GM12878 (cell line): ENCODE measurements at places on chromosomes 1 and 21. TPM values are rescaled to one million over a fixed set of nuclear protein-coding genes. Genes with fewer than 3 reads are reported as not detected.

GRCh38 chr1:27885114-27885528 lies 12.8 kb downstream of the THEMIS2 start:
- no peak overlapping the region for H3K4me3 ChIP-seq
- H3K27ac ChIP-seq, result peak overlapping the region; percentile 94
- no peaks in the 10 kb centered on the region for H3K27me3 ChIP-seq
- peaks cover 31% of the 10 kb centered on the region for H3K36me3 ChIP-seq

DNA sequence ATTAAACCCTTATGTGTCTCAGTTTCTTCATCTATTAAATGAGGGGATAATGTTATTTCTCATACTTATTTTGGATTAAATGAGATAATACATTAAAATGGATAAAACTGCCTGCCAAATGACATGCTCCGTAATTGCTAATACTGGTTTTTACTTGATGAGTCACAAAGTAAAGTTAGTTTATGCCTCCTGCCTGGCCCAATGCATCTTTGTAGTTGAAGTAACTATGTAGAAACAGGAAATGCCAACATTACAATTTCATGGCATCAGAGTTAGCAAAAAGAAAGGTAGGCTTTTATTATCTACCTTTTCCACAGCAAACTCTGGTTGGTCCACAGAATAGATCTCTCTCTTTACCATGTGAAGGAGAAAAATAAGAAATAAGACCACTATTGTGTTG lies 214.5 kb downstream of the TBX15 start:
- no peak for DNase-seq
- no peaks in the 10 kb centered on the region for H3K36me3 ChIP-seq
- no peak overlapping the region for H3K27ac ChIP-seq
- no peaks in the 10 kb centered on the region for H3K27me3 ChIP-seq

- DNase-seq, result no peak
- H3K4me3 ChIP-seq, result no peak overlapping the region
- no peaks in the 10 kb centered on the region for H3K27me3 ChIP-seq
- no peaks in the 10 kb centered on the region for H3K36me3 ChIP-seq
- H3K27ac ChIP-seq, result no peak overlapping the region
Measured at GRCh38 chr1:232445361-232446106, 184.4 kb downstream of the SIPA1L2 start.

DNA sequence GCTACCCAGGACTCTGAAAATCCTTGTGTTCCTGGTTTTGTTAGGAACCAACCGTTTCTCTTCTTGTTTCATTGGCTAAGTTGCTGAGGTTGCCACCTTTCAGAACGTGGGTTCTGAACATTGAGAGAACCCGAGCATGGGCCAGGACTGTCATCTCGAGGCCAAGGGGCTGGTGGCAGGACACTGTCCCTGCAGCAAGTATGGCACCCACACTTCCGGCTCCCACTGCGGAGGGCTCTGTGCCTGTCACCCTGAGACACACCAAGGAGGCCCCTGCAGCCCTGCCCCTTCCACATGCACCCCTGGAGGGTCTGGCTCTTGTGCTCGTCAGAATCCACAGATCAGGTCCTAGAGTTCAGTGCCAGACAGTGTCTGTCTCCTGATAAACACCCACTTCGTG lies 39.1 kb upstream of the LRRC3 start:
- H3K27ac ChIP-seq, result no peak overlapping the region
- H3K36me3 ChIP-seq, result no peaks in the 10 kb centered on the region; the same call in 1 of the 2 replicates
- no peak overlapping the region for H3K4me3 ChIP-seq
- DNase-seq, result no peak

DNA sequence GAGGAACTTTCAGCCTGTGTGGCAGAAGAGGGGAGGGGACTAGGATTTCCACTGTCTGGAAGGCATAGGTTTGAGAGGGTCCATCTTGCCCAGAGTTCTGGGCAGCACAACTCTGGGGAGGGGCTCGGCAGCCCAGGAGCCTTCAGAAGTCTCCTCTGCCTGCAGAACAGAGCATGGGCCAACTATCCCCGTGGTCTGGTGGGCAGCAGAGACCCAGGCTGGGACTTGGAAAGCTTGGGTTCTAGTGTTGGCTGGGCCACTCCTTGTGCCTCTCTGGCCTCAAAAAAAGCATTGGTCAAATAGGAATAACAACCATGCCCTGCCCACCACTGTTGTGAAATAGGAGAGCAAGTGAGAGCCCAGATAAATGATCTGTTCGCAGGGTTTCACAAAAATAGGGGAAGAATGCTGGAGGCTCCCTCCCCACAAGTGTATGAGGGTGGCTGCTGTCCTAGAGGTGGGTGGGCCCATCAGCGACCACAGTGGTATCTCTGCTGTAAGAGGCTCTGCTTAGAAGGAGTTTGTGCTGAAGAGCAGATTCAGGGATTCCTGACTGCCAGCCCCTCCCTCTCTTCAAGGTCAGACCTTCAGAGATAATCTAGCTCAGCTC lies 8.9 kb downstream of the EPHA10 start:
- H3K27me3 ChIP-seq, result peaks cover 5% of the 10 kb centered on the region
- H3K4me3 ChIP-seq, result no peak overlapping the region
- no peak overlapping the region for H3K27ac ChIP-seq
- no peaks in the 10 kb centered on the region; the same call in 1 of the 2 replicates for H3K4me1 ChIP-seq
- no peaks in the 10 kb centered on the region for H3K36me3 ChIP-seq
- no peak for DNase-seq

DNA sequence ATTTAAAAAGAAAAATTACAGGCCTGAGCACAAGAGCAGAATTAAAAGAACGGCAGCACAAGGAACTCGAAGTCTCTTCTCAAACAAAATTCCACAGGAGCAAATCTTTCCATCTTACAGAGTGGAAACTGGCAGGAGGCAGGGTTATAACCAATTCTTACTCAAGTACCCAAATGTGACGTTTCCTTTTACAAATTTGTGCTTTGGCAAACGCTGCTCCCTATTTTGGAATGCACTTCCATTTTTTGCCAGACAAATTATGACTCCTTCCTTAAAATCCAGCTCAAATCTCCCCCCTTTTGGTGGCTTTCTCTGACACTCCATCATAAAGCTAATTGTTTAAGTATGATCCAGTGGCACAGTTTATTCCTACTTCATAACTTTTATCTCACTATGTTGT lies 7.8 kb downstream of the ERI3 start:
- H3K36me3 ChIP-seq, result no peaks in the 10 kb centered on the region
- H3K27me3 ChIP-seq, result no peaks in the 10 kb centered on the region
- H3K27ac ChIP-seq, result no peak overlapping the region
- no peak overlapping the region for H3K4me3 ChIP-seq
- no peaks in the 10 kb centered on the region for H3K4me1 ChIP-seq
- DNase-seq, result no peak

- no peaks in the 10 kb centered on the region for H3K36me3 ChIP-seq
- H3K4me1 ChIP-seq, result peaks cover 6% of the 10 kb centered on the region
- no peak overlapping the region for H3K4me3 ChIP-seq
- H3K27me3 ChIP-seq, result no peaks in the 10 kb centered on the region
Measured at GRCh38 chr1:62800825-62801306, 16.9 kb downstream of the ATG4C start.

- no peaks in the 10 kb centered on the region for H3K4me1 ChIP-seq
- H3K27me3 ChIP-seq, result 0 out of 2 replicates have a peak, but pooled peaks cover 2% of the 10 kb centered on the region
- H3K4me3 ChIP-seq, result no peak overlapping the region
- DNase-seq, result no peak
Measured at GRCh38 chr1:159898527-159898926, 1.4 kb downstream of the CFAP45 start.

- no peaks in the 10 kb centered on the region for H3K36me3 ChIP-seq
- H3K27ac ChIP-seq, result peak overlapping the region; percentile 51
- H3K4me1 ChIP-seq, result peaks cover 66% of the 10 kb centered on the region
- H3K27me3 ChIP-seq, result no peaks in the 10 kb centered on the region
- peak; percentile 85 for DNase-seq
Measured at GRCh38 chr1:200888349-200888838, 6.3 kb upstream of the INAVA start.

DNA sequence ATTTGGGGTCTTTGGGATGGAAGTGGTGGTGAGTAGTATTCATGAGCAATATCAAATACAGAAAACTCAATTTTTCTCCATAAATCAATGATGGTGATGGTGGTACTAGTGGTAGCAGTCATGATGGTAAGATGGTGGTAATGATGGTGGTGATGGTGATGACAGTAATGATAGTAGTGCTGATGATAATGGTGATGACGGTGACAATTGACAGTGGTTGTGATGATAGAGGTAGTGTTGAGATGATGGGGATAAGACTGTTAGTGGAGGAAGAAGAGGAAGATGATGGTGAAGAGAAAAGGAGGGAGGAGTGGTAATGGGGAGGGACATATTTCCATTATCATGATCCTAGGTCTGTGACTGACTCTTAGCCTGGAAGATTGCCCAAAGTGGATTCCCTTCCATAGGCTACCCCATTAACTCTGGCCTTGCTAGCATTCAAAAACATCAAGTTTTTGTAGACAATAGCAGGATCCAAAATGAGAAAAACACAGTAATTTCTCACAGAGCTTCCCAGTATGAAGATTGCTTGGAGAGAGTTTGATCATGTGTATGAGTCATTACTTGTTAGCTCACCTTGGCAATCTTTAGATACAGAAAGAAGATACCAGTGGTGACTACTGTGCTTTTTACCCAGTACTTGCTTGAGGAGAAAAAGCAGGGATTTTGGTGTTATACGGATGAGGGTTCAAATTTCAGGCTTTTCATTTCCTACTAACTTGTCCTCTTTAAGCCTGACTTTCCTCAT lies 93.9 kb downstream of the ATP1A1 start:
- no peak overlapping the region for H3K27ac ChIP-seq
- H3K4me3 ChIP-seq, result no peak overlapping the region
- no peaks in the 10 kb centered on the region for H3K27me3 ChIP-seq

- H3K36me3 ChIP-seq, result peaks cover 4% of the 10 kb centered on the region; the same call in 1 of the 2 replicates
- peak overlapping the region; percentile 84 for H3K4me3 ChIP-seq
- H3K27me3 ChIP-seq, result no peaks in the 10 kb centered on the region
- DNase-seq, result no peak
- H3K4me1 ChIP-seq, result peaks cover 19% of the 10 kb centered on the region
Measured at GRCh38 chr1:23742670-23743286, 493 bp upstream of the ELOA start.

- H3K4me3 ChIP-seq, result peak overlapping the region; percentile 62; the same call in 1 of the 2 replicates
- no peak for DNase-seq
- no peaks in the 10 kb centered on the region for H3K36me3 ChIP-seq
- H3K27me3 ChIP-seq, result peaks cover 1% of the 10 kb centered on the region; the same call in 1 of the 2 replicates
Measured at GRCh38 chr1:52602856-52603600, 857 bp downstream of the GPX7 start.

DNA sequence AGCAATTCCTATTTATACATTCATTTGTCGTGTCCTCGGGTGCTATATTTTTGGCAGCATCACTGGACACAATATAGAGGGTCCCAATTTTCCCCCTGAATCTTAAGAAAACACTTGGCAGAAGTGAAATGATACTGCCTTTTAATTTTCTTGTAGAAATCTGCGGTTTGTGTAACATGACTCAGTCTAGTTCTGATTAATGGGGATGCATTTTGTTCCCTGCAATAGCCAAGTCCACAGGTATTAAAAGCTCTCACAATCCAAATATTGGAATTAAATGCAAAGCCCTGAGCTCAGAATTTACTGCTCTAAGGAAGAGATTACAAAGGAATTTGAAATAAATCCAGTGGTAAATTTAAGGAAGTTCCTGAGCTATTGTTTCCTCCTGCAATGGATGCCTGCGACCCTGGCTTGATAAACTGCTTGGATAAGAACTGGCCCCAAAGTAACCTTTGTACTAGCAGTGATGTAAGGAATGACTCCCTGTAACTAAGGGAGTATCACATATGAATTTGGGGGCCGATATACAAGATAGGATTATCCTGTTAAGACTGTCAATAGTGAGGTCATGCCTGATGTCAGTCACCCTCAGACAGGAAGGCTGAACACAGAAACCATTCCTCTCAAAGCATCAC lies 349.7 kb upstream of the C1orf87 start:
- no peaks in the 10 kb centered on the region for H3K27me3 ChIP-seq
- no peaks in the 10 kb centered on the region for H3K4me1 ChIP-seq
- H3K4me3 ChIP-seq, result no peak overlapping the region
- H3K27ac ChIP-seq, result no peak overlapping the region
- no peak for DNase-seq
- no peaks in the 10 kb centered on the region for H3K36me3 ChIP-seq

NR1I3 gene
- not detected in 2 replicates for total RNA-seq

CNIH3 gene
- 1.7 and 2.0 TPM in 2 replicates for total RNA-seq

PADI2 gene
- 0.18 and 0.21 TPM in 2 replicates for total RNA-seq

CDK18 gene
- total RNA-seq, result 0.64 and 0.88 TPM in 2 replicates

SH2D2A gene
- total RNA-seq, result 15.9 and 17.4 TPM in 2 replicates
